Gastrocnemius medialis (tissue), 4 donors: ENCODE measurements at places on chromosomes 6 and 20. TPM values are rescaled to one million over a fixed set of nuclear protein-coding genes. Genes with fewer than 3 reads are reported as not detected.

GJA10 gene
- total RNA-seq: not detected

CALHM6 gene
- total RNA-seq: 0.80 TPM

TMEM74B gene
- 0.42 TPM for total RNA-seq

KCNG1 gene
- not detected for total RNA-seq

KLHDC3 gene
- 153 TPM for total RNA-seq
